ENCODE measurements at places on chromosomes 13 and 19. TPM values are rescaled to one million over a fixed set of nuclear protein-coding genes. Genes with fewer than 3 reads are reported as not detected.

GRCh38 chr13:97695684-97696083, 257.8 kb upstream of the IPO5 start:
- DNase-seq = no peak

DNA sequence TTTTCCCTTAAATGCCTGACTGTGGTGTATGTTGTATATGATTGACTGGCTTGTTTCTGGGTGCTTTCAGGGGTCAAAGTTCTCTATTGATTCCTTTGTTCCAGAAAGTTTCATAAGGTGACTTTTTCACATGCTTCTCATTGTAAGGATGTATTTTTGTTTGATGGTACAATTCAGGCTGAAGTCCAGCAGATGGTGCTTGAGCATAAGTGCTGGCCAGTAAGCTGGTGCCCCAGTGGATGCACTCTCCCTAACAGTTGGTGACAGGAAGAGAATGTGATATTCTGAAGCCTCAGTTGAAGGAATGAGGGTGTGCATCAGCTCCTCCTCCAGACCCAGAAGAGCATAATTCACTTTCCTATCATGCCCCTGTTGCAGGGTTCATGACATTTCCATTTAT, 1941.6 kb upstream of the PRR20A start:
- DNase-seq = peak; percentile 30

DNA sequence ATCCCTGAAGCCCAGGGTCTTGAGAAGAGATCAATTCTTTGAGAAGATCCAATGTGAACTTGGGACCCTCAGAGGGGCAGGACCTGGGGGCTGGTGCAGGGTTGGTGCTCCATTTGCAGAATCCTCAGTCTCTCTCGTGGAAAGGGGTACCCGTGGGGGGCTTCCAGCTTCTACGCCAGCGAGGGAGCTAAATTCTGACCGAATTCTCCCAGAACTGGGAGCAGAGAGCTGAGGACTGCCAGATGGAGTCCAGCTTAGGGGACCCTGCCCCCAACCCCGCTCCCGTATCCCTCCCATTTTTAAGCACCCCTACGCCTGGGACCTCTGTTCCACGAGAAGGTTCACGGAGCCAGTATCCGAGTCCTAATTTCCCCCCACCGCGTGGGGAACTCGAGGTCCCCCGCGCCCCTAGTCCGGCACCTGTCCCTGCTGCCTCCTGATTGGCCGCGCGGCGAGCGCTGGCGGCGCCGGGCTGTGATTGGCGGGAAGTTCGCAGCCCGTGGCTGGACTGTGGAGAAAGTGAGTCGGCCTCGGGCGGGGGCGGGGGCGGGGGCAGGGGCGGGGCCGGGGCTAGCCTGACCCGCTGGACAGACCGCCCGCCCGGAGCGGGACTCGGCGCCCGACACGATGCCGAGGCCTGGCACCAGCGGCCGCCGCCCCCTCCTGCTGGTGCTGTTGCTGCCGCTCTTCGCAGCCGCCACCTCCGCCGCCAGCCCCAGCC, 4.4 kb upstream of the LTBP4 start:
- peak; percentile 63 for DNase-seq

DNA sequence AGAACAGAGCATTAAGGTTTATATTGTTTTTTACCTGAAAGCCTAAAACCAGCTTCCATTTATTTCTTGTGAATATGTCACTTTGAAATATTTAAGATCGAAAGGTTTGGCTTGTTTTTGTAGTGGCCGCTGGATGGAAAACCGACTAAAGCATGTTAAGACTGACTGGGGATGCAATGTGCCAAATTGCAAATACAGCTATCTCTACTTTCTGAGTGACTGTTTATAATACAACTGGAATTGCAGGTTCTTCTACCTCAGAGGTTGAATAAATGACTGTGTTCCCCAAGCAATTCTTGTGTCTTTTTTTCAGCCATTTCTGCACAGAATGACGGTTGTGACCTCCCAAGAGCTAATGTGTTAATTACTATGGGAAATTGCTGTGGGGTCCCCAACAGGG, 50.0 kb upstream of the TMTC4 start:
- DNase-seq = no peak

DNA sequence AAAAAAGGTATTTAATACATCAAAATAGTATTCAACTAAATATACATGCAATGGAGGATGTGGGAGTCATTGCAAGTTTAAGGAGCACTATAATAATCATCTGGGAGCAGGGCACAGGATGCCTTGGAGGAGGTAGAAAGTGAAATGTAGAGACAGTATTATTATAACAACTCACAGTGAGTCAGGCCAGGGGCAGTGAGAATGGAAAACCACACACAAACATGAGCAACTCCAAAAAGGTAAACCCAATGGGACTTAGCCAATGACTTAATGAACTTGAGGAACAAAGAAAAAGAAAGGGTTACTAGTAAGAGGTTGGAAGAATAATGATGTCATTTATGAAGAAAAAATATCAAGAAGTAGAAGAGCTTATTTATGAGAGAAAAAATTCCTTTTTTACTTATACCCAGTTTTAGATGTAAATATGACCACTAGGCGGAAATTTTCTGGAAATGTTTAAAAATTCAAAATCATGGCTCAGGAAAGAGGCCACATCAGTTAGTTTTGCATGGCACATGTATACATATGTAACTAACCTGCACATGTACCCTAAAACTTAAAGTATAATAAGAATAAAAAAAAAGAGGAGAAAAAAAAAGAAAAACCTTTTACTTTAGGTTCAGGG, 389.3 kb downstream of the SUCLA2 start:
- DNase-seq = peak; percentile 19

DNA sequence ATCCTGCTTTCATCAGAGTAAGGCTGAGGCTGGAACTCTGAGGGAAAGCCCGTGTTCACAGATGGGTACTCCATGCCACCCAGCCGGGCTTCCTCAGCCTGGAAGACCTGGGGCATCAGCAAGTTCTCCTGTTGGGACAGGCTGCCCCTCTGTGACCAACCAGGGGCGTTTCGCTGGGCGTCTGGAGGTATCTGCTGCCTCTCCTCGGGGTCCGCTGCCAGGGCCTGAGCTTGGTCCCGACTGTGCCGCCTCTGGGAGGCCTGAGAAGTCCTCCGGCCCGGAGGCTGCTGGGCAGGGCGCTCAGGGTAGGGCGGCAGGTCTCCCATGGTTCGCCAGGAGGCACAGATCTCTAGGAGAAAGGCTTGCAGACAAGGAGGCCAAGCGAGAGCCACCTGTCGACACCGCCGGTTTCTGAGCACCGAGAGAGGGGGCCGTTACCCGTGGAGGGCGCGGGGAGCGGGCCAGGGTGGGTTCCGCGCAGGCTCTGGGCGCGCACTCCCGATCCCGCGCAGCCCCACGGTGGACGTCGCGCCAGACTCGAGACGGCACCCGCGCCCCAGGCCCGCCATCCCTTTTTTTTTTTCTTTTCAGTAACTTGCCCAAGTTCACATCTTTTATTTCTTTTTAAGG, at the start of gene RSPH6A:
RSPH6A (minus strand) TSS at position 458 of the 630 bp plus-strand sequence; CDS start at position 326, 132 bp downstream.
- DNase-seq = no peak

DNA sequence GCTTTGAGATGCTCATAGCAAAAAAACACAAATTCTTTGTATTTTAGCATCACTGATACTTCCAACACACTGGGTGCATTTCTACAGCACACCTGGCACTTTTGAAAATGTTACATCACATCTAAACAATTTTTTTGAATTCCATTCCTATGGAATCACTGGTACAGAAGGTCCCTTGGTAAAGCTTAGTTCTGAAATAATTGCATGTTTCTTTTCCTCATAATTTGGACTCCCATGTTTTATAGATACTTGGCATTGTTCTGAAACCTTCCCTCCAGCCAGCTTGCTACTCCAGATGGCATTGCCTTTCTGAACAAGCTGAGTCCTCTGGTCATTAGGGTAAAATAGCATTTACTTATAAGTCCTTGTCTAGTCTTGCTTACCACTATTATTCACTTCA, 481.3 kb upstream of the GPC6 start:
- no peak for DNase-seq

The RTBDN gene
- total RNA-seq = 0.68 TPM

The PPP5C gene
- 67.6 TPM for total RNA-seq
